ENCODE measurements at places on chromosomes 16 and 17. TPM values are rescaled to one million over a fixed set of nuclear protein-coding genes. Genes with fewer than 3 reads are reported as not detected.

ACSM2A gene
- total RNA-seq = not detected

ABCC11 gene
- total RNA-seq = 0.15 TPM

DHRS7C gene
- not detected for total RNA-seq

BCL6B gene
- total RNA-seq = not detected

NOG gene
- 20.6 TPM for total RNA-seq

ERBB2 gene
- total RNA-seq = 51.9 TPM

OTOP3 gene
- not detected for total RNA-seq

PPP1R1B gene
- total RNA-seq = not detected

NRN1L gene
- total RNA-seq = not detected

P2RX1 gene
- not detected for total RNA-seq

USP31 gene
- 5.1 TPM for total RNA-seq

ACD gene
- 27.1 TPM for total RNA-seq

NEURL4 gene
- total RNA-seq = 20.6 TPM

GRCh38 chr17:77246110-77247047 lies 105.6 kb downstream of the SEC14L1 start:
- no peak for DNase-seq

GRCh38 chr17:77546772-77547241 lies 406.0 kb downstream of the SEC14L1 start:
- DNase-seq = no peak

GRCh38 chr17:27558842-27559505 lies 72.0 kb upstream of the LGALS9 start:
- no peak for DNase-seq

DNA sequence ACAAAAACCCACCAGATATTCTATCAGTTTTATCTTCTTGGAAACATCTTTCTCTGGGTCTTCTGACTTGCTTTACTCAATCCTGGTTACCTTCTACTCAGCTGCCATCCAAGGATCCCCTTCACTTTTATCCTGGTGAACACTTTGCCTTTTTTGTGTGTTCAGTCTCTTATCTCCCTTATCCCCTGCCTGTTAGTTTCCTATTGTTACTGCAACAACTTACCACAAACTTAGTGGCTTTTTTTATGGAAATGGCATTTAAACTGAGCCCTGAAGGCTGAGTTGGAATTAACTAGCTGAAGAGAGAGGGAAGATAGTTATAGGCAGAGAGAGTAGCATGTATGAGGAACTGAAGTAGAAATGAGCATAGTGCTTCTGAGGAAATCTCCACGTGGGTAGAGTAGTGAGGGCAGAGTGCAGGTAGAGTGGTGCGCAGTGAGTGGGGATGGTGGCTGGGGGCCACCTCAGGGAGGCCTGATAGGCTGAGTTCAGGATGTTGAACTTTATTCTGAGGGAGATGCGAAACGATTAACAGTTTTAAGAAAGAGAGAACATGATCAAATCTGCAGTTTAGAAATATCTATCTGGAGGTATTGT lies 26.3 kb downstream of the TANGO6 start:
- DNase-seq = no peak

DNA sequence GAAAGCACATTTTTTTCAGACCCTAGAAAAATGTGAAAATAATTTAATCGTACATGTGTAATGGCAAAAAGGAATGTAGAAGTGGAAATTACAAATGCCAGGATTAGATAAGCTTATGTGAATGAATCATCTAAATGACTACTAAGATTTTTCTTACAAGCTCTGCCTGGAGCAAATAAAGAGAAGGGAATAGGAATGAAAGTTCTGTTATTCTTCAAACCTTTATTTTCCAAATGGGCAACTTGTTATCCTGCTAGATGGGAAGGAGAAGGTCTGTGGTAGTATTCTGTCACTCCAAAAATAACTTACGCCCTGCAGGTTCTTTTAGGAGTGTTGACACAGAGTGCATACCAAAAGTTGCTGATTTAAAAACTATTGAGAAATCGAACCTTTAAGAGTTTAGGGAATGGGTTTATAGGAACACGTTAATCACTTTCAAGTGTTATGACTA lies 9.7 kb downstream of the CTCF start:
- peak; percentile 73 for DNase-seq

DNA sequence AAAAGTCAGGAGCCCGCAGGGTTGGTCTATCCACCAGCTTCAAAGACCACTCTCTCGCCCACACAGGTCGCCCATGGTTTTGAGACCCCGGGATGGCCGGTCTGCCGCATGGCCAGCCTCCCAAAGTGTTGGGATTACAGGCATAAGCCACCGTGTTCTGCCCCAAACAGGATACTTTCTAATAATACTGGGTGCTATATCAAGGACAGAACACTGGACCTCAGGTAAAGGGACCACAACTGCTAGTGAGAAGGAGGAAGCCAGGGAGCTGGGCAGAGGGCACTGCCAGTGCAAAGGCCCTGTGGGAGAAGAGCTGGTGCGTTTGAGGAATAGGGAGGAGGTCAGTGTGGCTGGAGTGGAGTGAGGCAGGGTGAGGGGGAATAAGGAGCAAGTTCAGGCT lies 34.1 kb downstream of the IL21R start:
- no peak for DNase-seq

DNA sequence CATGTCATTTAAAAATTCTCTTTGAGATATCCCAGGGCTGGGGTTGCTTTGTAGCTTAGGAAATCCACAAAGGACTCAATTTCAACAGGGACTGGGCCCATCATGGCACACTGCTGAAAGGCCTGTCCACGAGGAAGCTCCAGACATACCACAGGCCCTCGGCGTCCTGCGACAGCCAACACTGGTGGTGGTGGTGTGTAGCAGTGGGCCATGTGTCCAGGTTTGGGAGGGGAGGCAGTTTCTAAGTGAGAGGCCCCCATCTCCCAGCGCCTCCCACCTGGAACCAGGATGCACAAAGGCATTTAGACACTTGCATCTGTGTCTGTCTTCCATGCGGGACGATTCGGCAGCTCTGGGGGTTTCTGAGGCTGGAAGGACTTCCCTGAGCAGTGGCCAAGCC lies 65.2 kb upstream of the ZNF423 start:
- DNase-seq = no peak

- DNase-seq = peak; percentile 21
Measured at GRCh38 chr16:20944861-20945574, 44.4 kb downstream of the LYRM1 start.

- no peak for DNase-seq
Measured at GRCh38 chr16:84561291-84561690, 56.6 kb downstream of the COTL1 start.

DNA sequence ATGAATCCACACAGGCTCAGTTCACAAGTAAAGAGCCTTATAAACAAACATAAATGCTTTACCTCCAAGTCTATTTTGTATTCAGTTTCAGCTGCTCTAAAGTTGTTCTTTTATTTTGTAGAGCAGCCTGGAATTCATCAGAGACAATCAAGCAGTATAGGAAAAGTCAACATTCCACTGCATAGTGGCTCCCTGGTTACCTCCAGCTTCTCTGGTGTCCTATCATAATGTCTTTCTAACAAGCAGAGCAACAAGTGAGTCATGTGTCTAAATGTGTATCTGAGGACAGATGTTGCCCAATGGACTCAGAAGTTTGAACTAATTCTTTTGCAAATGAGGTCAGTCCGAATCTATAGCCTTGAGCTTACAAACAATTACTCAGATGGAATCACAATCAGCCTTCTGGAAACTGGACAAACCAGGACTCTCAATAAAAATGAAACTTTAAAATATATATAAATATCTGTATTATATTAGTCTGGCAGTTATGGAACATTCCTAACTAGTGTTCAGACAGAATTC lies 292.0 kb upstream of the TOM1L1 start:
- DNase-seq = no peak

- no peak for DNase-seq
Measured at GRCh38 chr17:32947736-32948135, 19.8 kb downstream of the TMEM98 start.

DNA sequence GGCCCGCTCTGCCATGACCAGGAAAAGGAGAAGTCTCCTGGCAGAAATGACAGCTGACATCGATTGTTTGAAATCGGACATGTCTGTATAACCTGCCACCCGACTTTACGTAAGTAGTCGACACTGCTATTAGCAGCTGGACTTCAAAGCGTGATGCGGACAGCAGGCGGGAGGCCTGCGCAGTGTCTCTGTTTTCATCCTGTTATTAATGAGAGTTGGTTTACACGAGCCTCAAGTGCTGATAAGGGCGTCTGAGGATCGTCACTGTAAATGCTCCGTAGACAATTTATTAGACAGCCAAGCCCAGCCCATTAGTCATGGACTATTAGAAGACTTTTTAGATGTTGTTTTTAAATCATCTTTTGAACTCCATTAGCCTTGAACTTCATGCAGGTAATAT lies 328.3 kb downstream of the FOXL1 start:
- no peak for DNase-seq

DNA sequence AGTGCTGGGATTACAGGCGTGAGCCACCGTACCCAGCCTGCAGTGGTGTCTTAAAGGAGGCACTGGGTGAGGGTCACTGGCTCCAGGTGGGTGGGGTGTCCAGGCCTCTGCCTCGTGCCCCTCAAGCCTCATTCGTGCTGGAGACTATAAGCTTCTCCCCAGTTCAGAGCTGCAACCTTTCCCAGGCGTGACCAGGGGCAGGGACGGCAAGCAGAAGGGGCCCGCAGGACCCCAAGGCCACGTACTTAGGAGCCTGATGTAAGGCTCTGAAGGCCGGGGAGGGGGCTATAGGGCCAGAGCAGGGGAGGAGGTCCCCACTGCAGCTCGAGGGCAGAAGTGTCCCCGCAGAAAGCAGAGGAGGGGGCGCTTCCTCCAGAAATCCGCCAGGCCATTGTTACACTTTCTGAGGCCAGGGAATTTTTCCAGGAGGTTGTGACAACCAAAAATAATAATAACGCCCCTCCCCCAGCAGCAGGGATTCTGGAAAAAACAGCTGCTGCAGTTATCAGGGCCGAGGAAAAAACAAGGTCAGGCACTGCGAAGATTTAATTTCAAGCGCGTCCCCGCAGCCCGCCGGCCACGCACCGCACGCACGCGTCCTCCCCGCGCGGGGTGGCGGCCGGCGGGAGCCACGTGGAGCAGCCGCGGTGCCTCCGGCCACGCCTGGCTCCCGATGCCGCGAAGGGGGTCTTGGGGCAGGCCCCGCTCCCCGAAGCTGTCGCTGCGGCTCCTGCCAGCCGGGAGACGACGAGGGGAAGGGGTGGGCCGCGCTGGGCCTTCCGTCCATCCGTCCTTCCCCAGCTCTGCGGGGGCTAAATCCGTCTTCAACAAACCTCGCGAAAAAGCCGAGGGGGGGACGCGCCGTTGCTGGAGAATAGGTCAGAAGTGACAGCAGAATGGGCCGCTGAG lies 45.8 kb upstream of the SLC38A10 start:
- no peak for DNase-seq

- no peak for DNase-seq
Measured at GRCh38 chr17:10328971-10329923, 43.6 kb downstream of the MYH13 start.

DNA sequence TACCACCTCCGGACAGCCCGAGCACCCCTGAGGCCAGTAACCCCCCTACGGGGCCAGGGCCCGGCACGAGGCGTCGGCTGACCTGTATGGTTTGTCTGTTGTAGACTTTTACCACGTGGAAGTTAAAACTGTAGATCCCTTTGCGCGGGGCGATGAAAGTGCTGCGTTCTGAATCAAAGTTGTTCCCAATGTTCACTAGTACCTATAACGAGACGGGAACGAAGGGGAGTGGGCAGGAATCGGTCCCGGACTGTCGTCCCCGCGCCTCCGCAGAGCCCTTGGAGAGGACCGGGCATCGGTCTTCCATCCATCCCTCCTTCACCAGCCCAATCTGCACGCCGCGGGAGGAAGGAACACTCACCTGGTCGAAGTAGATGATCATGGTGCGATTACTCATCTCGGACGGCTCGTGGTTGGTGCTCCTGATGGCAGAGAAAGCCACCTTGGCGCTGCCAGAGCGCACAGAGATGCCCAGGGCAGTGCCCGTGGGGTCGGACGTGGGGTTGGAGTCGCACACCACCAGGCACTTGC lies 732 bp downstream of the CBLN1 start:
- no peak for DNase-seq

GRCh38 chr17:79702034-79702433 lies 28.7 kb upstream of the ENPP7 start:
- DNase-seq = no peak

DNA sequence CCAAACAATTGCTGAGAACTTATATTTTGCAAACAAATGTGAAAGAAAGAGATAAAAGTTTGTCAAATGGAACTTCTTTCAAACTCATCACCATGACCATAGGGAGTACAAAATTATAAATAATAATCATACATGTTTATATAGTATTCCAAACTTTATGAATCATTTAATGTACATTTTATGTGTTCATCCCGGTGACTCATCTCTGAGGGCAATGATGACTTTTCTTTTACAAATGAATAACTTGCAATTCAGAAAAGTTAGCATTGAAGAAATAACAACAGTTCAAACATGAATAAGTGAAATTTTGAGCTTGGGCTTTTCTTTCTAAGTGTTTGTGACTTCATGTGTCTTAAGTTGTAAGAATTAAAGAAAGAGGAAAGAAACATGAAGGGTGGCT lies 66.3 kb upstream of the CDH8 start:
- no peak for DNase-seq

DNA sequence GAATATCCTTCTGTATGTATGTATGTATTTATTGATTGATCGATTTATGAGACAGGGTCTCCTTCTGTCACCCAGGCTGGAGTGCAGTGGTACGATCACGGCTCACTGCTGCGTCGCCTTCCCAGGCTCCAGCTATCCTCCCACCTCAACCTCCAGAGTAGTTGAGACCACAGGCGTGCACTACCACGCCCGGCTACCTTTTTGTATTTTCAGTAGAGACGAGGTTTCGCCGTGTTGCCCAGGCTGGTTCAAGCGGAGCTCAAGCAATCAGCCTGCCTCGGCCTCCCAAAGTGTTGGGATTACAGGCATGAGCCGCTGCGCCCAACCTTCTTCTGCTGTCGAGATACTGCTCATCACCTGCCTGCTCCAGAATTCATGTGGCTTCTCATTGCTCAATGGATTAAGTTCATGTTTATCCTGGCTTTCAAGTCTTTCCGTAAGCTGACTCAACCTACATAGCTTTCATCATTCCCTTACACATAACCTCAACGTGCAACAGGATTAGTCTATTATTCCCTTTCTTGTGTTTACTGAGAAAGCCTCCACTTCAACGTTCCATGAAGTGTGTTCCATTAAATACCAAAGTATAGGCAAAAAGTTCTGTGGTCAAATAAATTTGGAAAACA lies 13.6 kb downstream of the TAC4 start:
- no peak for DNase-seq

DNA sequence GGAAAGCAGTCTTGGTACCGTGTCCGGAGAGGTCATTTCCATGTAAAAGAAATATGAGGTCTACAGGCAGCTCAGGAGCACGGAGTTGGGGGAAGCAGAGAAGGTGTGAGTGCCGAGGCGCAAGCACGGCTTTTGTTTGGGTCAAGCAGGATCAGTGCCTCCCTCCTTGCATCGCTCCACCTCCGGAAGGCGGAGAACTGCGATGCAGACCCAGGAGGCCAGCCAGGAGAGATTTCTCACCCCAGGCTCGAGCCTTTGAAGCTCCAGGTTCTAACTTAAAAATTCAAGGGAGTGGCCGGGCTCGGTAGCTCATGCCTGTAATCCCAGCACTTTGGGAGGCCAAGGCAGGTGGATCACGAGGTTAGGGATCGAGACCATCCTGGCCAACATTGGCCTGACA lies 25.0 kb downstream of the NAA60 start:
- DNase-seq = no peak

Measured in HFFc6 (cell line).